Stimulated activated CD8-positive, alpha-beta memory T cell treated with anti-CD3 and anti-CD28 coated beads, Interleukin-15, amount 100 ng/mL, for 24 hours (primary cell): ENCODE measurements at places on chromosomes 7 and 10.

DNA sequence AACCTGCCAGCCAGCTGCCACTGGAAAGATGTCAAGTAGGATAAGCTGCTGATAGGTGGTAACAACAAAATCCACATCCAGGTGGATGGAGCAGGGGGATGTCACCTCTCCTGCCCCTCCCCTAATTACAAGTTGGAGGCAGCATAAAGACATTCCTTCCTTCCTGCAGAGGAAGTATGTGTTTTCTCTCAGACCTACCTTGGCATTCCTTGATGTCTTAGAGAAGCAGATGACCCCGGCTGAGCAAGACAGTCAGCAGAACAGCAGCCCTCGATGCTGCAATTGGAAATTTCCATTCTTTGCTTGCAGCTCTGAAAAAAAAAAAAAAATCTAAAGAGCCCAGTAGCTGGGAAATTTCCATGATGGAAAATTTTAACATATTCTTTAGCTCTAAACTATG is 137.5 kb upstream of the MKLN1 start:
- DNase-seq = no peak

- no peak for DNase-seq
These were observed 958.8 kb upstream of the ZNF722 start for GRCh38 chr7:63039882-63040281.

GRCh38 chr7:79361214-79361613 is 92.3 kb downstream of the MAGI2 start:
- DNase-seq = no peak

GRCh38 chr10:16748749-16749148 is 68.5 kb downstream of the RSU1 start:
- no peak for DNase-seq

GRCh38 chr7:156376317-156376716 is 264.3 kb upstream of the RNF32 start:
- DNase-seq = no peak

DNA sequence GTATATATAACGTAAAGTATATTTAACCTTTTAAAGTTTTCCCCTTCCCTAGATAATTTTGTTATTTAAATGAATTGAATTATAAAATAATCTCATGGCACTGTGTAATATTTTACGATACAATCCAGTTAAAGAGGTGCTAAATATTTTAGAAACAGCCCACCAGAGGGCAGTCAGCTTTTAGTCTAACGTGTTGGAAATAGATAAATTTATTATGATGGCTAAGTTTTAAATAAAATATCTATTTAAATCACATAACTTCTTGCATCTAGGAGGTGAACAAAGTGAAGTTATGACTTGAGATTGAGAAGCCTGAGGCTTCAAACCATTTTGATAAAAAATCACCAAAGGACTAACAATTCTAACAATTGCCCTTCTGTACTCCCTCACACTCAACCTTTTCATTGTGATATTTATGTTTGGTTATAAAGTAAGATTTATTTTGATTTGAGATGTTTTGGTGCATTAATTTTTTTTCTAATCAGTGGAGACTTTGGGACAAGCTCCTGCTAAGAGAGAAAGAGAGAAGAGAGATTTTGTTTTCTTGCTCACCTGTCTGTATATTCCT is 171.5 kb upstream of the SP4 start:
- no peak for DNase-seq

DNA sequence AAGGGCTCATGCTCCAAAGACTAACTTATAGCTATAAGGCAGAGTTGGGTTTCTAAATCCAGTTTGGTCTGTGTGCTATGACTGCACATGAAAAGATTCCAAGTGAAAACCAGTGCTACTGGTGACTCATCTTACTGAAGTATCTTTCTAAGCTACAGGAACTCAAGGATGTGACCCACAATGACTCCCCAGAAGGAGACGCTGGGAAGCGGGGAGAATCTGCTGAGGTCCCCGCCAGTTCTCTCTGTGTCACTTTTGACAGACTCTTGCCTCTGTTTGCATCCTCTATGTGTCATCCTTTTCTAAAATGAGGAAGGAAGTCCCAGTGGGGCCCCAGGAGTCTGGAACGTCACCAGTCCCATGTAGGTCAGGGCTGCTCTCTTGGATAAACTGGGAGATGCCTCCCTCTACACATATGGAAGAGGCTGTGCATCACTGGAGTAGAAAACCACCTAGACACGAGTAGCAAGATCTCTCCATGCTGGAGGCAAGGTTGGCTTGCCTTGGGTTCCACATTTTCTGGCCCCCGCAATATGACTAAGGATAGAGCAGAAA is 28.8 kb upstream of the GPR26 start:
- no peak for DNase-seq

GRCh38 chr10:98417973-98418664 is 3.1 kb upstream of the PYROXD2 start:
- no peak for DNase-seq

GRCh38 chr7:37395618-37396259 is 52.9 kb downstream of the ELMO1 start:
- no peak for DNase-seq

DNA sequence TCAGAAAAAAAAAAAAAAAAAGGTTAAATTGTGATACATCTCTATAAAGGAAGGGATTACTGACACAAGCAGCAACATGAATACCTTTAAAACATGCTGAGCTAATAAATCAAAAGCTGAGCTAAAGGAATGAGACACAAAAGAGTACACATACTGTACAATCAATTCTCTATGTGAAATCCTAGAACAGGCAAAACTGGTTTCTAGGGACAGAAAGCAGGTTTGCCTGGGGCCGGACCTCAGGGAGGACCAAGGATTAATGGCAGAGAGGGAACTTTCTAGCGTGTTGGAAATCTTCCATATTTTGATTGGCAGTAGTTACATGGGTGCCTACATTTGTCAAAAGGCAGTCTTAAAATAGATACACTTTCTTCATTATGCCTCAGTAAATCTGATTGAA is 52.5 kb downstream of the KLRG2 start:
- no peak for DNase-seq

GRCh38 chr10:123911866-123912265 is 20.3 kb upstream of the CPXM2 start:
- DNase-seq = no peak

GRCh38 chr10:119461380-119461779 is 81.1 kb downstream of the RGS10 start:
- DNase-seq = no peak

DNA sequence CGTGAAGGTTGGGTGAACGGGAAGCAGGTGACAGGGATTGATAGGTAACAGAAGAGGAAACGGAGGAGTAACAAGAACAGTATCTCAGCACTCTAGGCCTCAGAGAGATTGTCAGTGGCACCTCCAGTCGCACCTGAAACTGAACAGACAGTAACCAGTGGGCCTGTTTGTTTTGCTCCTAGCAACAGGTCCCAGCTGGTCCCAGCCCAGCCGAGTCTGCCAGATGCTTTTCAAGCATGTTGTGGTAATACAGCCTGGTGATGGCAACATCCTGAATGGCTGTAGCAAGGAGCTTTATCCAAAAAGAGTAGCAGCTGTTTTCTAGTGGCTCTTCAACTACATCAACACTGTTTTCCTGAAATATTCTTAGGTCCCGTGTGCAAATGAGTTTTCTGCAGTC is 4.7 kb downstream of the CACNB2 start:
- no peak for DNase-seq

DNA sequence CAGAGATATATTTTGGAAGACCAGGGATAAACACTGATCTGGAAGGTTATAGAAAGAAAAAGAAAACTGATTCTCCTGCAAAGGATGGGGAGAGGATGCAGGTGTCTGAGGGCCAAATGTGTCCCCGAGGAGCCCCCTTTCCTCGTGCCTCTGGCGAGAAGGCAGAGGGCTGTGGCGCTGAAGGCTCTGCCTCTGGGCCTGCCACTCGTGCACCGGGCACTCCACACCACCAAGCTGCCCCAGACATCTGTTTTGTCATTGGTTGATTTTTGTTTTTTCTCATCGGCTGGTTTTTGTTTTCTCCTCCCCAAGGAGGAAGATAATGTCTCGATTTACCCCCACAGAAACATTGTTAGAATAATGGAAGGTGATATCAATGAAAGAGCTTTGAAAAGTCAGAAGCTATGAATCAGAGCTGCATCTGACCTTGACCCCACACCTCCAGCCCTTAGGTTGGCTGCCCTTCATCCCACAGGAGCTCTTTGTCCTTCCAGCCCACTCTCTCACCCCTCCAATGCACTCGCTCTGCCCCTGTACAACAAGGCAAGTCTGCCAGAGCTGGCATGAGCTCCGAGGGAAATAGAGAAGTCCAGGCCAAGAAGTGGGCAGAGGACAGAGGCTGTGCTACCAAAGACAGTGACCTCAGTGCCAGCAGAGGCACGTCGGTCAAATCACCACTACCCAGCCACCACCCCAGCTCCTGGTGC is 124.8 kb downstream of the TCERG1L start:
- no peak for DNase-seq

- DNase-seq = no peak
These were observed 41.9 kb downstream of the PRPF18 start for GRCh38 chr10:13628661-13629060.

DNA sequence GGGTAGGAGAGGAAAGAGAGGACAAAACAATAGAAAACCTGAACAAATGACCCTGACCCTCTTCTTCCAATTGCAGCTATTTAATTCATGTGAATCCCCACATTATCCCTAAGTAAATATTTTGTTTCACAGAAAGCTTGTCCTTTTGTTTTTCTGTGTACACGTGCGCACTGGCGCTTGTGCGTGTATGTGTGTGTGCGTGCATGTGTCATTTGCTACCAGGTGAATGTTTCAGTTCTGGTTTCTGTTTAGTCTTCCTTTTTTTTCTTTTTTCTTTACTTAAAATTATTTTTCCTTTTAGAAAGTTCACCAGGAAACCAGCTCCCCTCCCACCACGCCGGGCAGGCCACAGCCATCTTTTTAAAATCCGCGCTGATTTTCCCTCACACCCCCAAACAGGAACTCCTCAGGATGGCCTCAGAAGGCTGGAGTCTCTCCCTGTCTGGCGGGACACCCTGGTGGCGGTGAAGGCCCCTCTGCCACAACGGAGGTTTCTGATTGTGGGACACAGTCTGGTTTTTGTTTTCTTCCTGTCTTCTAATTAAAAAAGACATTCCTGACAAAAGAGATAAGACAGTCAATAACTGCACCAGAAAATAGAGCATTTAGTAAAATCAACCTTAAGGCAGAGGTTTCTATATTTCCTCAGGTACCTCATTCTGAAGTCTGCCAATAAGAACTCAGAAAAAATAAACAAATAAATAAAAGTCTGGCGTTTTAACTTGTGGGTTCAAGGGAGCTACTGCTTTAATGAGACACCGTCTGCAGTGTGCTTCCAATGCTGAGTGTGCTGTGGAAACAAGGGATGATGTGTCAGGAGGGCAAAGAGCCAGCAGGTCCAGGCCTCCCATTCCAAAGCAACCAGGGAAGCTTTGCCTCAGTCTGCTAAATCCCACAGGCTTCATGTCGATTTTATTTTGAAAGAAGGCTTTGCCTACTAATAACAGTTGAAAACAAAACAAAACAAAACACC is 17.4 kb downstream of the IRF5 start:
- no peak for DNase-seq

GRCh38 chr10:69333205-69333604 is 54.9 kb downstream of the HK1 start:
- DNase-seq = no peak

DNA sequence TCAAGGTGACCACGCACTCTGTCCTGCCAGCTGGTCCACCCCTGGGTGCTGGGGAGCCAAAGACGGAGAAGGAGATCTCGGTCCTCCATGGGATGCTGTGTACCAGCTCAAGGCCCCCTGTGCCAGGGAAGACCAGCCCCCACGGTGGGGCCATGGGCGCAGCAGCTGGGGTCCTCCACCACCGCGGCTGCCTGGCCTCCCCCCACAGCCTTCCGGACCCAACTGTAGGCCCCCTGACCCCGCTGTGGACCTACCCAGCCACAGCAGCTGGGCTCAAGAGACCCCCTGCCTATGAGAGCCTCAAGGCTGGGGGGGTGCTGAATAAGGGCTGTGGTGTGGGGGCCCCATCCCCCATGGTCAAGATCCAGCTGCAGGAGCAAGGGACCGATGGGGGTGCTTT is 5.4 kb downstream of the NYAP1 start:
- DNase-seq = no peak

DNA sequence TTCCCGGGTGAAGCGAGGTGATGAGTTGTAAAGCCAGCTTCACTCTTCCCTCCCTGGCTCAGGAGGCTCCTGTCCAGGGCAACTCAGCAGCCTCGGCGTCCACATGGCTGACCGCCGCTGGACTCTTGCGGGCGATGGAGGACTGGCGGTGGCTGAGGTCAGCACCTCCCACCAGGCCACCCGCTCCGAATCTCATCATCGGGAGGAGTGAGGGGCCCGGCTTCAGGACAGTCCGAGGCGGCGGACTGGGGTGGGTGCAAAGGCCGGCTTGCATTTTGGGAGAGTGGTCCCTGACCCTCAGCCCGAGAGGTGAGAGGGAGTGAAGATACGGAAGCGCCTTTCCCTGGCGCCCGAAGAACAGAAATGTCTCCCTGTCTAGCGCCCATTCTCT is 759 bp downstream of the DNAJB12 start:
- no peak for DNase-seq

- no peak for DNase-seq
These were observed 9.9 kb downstream of the LIPA start for GRCh38 chr10:89241486-89242344.

DNA sequence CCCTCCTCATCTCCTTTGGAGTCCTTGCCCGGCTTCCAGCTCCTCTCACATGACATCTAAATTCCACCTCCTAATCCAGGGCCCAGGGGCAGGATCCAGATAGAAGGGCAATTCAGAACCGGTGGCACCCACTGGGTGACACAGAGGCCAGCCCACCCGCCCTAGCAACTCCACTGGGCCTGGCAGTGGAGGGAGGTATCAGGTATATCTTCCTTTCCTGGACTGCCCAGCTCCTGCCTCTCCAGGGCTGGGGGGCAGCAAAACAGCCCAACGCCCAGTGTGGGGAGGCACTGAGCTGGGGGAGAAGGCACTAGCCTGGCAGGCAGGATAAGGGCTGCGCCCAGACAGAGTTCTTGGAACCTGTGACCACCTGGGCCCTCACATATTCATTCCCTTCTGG is 10.4 kb upstream of the TRIM8 start:
- no peak for DNase-seq

GRCh38 chr10:124289851-124290795 is 128.6 kb downstream of the OAT start:
- DNase-seq = no peak

DNA sequence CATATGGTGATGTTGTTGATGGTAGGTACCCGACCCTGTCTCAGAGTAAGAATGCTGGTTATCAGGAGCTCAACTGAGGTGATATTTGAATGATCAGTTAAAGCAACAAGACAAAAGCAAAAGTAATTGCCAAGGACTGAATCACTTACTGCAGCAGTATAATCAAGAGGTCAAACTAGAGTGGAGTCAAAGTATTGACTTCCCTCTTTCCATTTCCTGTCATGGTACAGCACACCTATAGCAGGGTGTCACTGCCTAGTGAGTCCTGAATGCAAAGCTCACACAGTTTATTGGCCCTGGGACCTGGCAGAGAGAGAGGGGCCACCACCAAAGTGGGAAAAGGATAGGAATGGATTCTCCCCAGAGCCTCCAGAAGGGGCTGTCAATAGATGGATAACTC is 886.1 kb upstream of the SORCS1 start:
- DNase-seq = no peak

DNA sequence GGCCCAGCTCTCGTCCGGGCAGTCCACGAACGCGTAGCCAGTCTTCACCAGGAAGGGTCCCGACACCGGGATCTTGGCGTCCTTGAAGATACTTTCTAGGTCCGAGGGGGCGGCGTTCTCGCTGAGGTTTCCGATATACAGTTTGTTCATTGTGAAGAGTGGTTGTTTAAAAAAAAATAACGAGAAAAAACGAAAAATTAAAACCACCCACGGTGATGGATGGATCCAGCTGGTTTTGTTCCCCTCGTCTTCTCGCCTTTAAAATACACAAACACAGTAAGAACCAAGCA is 385 bp downstream of the IGF2BP3 start:
- no peak for DNase-seq
